ENCODE measurements at places on chromosomes 5 and 9.

DNA sequence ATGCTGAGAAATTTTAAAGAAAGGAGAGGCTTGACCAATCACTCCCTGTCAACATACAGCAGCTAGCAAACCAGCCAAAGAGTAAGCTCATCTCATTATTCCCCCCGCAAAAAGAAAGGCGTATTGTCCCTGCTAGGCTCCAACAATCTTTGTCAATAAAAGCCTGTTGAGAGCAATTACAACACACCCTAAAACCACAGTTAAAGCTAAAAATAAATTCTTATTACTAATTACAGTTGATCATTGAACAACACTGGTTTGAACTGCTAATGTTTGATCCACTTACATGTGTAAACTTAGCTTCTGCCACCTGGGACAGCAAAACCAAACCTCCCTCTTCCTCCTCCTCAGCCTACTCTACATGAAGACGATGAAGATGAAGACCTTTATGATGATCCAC lies 151.2 kb downstream of the TSSK1B start:
- no peak for DNase-seq

GRCh38 chr9:35652829-35653209 lies 2.1 kb upstream of the SIT1 start:
- peak; percentile 57 for DNase-seq

- no peak for DNase-seq
Measured at GRCh38 chr5:120151181-120151580, 312.9 kb upstream of the PRR16 start.

- no peak for DNase-seq
Measured at GRCh38 chr9:96150324-96151227, 151.4 kb downstream of the HSD17B3 start.

DNA sequence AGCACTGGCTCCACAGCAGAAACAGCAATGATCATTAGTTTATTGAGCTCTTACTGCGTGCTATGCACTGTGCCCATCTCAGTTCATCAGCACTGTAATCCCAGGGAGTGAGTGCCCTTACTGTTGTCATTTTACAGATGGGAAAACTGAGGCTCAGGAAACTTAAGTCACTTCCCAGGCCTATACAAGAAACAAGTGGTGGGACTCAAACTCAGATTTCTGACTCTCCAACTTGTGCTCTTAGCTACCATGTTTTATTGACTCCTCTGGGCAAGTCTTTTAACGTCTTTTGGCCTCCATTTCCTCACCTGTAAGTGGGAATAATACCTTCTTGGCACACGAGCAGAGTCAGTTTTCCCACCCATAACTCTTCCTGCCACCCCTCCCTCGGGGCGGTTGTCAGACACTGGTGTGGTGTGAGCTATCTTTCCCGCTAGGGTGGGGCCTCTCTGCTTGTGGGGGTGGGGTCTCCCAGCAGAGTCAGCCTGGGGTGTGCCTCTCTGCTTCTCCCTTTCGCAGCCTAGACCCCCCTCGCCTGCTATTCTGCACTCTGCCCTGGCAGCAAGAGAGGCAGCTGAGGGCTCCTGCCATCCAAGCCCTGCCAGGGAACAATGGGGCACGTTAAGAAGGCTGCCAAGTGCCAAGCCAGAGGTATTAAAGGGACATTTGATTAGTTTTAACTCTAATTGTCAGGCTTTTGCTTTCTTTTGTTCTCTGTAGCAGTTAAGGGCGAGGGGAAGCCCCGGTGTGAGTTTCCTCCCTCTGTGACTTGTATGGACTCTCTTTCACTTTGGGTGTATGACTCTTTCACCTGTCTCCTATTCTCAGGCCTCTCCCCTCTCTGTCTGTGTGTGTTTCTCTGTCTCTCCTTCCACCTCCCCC lies 12.1 kb downstream of the GALNT10 start:
- DNase-seq = no peak

DNA sequence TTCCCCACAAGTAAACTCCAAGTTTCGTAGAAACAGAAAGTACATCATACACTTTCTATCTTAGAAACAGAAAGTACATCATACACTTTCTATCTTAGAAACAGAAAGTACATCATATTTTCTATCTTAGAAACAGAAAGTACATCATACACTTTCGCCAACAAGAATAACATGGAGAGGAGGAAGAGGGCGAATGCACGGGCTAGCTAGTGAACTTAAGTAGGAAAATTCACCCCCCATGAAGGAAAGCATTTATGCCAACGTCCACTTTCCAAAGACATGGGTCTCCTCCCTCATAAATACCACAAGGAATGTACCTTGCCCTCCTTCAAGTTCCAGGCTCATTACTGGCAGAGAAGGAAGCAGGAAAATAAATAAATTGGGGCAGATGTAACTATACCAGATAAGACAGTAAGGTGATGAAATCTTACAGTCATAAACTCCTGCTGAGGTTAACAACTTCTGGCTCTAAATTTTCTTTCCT lies 64.7 kb downstream of the FRMD3 start:
- DNase-seq = no peak

DNA sequence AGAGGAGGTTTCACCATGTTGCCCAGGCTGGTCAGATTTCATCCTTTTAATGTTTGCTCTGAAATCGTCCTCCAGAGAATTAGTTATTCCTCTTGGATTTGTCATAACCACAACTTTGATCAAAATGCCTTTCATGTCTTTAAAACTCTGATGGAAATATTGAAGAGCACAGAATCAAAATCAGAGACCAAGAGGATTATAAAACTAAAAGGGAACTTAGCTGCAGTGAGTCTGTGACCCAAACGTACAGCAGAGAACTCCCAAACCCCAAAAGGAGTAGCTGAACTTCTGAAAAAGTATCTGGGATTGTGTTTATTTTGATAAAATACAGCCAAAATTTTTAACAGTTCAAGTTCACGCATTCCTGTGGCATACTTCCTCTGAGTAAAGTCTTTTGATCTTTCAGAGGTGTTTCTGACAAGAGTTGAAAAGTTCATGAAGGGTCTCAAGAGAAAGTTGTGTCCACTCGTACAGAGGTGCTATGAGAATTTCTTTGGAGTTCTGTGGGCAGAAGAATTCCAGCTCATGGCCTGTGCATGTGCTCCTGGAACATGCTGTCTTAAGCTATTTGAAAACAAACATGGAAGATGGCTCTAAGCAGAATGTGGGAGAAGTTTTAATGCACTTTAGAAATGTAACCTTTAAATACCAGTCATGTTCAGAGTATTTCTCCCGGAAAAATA lies 124.0 kb downstream of the ESM1 start:
- DNase-seq = no peak

DNA sequence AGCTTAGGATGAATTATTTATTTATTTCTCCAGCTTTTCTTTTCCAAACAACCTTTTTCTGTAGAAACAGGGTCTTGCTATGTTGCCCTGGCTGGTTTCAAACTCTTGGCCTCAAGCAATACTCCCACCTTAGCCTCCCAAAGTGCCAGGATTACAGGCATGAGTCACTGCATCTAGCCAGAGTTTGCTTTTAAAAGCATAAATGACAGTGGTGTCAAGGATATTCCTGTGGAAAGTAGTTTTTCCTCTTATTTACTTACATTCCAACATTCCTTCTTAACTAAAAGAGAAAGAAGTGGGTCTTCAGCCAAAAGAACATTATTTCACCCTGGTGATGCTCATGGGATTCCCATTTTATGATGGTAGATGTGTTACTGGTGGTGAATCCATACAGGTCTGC lies 62.4 kb downstream of the GRIA1 start:
- no peak for DNase-seq

GRCh38 chr5:136025900-136026299 lies 2.9 kb upstream of the TGFBI start:
- no peak for DNase-seq

GRCh38 chr9:33190021-33190705 lies 23.0 kb upstream of the B4GALT1 start:
- no peak for DNase-seq

DNA sequence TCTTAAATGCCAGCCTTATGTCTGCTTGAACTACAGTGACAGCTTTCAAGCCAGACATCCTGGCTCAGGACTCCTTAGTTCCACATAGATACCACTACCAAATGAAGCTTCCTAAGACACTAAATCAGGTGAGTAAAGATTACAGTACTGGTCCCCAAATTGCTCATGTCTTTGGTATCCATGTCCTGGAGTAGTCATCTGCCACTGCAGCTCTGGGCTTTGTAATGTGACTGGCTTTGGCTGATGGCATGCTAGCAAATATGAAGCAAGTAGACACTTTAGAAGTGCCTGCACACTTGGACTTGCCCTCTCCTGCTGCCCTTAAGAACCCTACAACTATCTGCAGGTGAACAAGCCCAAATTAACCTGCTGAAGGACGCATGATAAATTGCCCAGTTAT lies 334.9 kb downstream of the BNC2 start:
- no peak for DNase-seq

DNA sequence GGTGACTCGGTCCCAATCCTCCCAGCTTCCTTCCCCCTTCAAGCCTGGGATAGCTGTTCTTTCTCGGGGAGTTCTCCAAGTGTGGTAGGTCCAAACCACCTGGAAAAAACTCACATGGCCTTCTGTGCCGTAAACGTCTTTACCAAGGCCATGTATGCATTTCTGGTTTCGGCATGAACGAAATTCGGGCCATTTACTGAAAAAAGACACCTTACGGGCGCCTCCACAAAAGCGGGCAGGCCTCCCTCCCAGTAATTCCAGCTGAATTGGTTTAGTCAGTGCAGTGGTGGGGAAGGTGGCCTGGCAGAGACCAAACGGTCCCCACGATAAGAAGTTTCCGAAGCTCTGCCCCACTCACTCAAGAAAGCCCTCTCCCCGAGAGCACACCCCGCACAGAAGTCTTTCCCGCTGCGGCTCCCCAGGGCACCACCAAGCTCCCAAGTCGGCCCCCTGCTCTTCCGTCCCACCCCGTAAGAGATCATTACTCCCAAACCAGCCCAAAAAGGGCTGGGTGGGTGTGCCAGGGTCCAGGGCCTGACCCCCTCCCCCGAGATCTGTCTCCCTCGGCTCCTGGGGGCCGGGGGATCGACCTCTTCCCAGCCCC lies 86.3 kb upstream of the MELK start:
- peak; percentile 32 for DNase-seq

GRCh38 chr9:6605202-6605601 lies 40.3 kb downstream of the GLDC start:
- no peak for DNase-seq

GRCh38 chr9:78031893-78032729 lies 500 bp upstream of the GNAQ start:
- peak; percentile 95 for DNase-seq

DNA sequence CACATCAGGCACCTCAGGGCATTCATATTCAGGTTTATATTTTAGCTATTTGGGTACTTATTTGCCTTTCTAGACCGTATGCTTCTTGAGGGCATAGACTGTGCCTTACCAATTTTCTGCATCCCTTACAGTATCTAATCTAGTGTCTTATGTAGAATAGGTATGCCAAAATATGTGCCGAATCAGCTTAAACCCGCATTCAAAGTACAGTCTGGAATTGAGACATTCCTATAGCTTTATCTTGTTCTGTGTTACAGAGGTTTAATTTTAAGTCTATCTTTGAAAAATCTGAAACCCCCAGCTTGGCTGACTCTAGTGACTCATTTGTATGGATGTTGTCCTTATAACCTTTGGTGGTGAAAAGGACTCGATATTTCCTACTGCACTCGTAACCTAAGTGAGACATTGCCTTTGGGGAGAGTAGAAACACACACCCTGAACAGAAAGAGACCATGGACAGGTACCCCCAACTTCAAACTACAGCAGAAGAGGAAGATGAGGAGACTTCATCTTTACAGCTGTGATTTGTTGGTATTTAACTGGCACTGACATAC lies 27.0 kb upstream of the TMOD1 start:
- DNase-seq = no peak

GRCh38 chr5:132410451-132411303 lies 41.2 kb downstream of the SLC22A5 start:
- peak; percentile 96 for DNase-seq

DNA sequence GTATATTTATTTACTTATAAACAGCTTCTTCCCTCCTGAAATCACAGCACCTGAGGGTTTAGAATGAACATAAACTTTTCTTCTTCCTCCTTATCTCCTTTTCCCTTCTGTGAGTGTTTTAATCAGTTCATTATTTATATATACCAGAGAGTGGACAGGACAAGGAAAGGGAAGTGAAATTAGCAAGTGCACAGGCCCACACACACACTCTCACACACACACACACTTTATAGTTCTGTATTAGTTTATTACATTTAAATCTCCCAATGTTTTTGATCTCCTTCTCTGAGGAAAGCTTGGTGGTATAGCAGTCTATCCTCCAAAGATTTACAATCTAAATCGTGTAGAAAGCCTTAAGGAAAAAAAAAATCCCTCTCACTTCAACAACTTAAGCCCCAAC lies 353.5 kb downstream of the NDUFS4 start:
- no peak for DNase-seq

GRCh38 chr9:73231203-73231602 lies 79.5 kb downstream of the ANXA1 start:
- DNase-seq = no peak

- DNase-seq = no peak
Measured at GRCh38 chr5:143228597-143229293, 174.7 kb downstream of the NR3C1 start.

GRCh38 chr5:148186248-148187003 lies 16.4 kb upstream of the SPINK6 start:
- DNase-seq = no peak

- no peak for DNase-seq
Measured at GRCh38 chr9:110099236-110100095, 108.5 kb downstream of the C9orf152 start.

GRCh38 chr5:74257645-74258313 lies 382.7 kb downstream of the ENC1 start:
- DNase-seq = peak; percentile 64

GRCh38 chr5:82659115-82659514 lies 381.0 kb upstream of the RPS23 start:
- no peak for DNase-seq

All from upper lobe of left lung (tissue), 6 donors.